Activated naive CD4-positive, alpha-beta T cell treated with anti-CD3 and anti-CD28 coated beads for 36 hours (primary cell): ENCODE measurements at places on chromosomes 6 and 20.
A peak's percentile ranks its signal among the peaks of the same experiment; 100 is the strongest.

DNA sequence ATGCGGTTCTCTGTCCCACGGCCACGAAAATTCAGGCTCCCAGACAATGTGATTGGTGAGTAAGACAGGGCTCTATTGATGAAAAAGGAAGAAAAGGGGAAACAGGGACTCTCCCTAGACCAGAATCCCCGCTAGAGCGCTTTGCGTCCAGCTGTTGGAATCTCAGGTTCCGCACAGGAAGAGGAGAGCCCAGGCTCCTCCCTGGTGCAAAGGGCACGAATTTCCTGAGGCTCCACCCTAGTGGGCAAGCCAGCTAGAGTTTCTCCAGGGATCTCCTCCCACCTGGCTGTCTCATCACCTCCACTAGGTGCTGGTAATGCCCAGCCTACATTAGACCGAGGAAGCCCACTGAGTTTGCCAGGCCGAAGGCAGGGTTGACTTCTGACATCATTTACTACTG, 135.9 kb upstream of the SOX4 start:
- DNase-seq = no peak

GRCh38 chr6:154763650-154764049, 30.4 kb downstream of the SCAF8 start:
- DNase-seq = no peak

- no peak for DNase-seq
Measured at GRCh38 chr20:10863337-10864060, 189.7 kb upstream of the JAG1 start.

GRCh38 chr6:45608252-45608913, 230.6 kb upstream of the SUPT3H start:
- DNase-seq = no peak

GRCh38 chr6:42509765-42510164, 54.1 kb upstream of the UBR2 start:
- DNase-seq = peak; percentile 26

- no peak for DNase-seq
Measured at GRCh38 chr6:106300944-106301343, 24.6 kb downstream of the ATG5 start.

GRCh38 chr20:62246872-62247652, 8.7 kb downstream of the OSBPL2 start:
- DNase-seq = no peak

DNA sequence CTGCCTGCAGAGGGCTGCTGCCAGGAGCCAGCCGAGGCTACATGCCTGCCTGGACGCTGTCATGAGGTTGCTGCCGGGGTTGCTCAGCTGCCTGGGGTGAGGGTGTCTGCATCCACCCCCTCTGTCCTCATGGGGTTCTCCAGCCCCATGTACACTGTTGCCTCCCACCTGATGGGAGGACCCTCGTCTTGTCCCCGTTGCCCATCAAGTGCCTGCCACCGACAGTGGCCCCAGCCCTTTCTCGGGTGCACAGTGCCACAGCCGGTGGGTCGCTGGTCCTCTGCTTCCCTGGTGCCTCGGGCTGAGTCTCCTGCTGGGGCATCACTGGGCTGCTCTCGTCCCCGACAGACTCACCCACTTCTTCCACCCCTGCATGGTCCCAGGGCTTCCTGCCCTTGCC, 313.7 kb downstream of the CDH4 start:
- no peak for DNase-seq

- no peak for DNase-seq
Measured at GRCh38 chr6:161001421-161001820, 9.9 kb downstream of the MAP3K4 start.

DNA sequence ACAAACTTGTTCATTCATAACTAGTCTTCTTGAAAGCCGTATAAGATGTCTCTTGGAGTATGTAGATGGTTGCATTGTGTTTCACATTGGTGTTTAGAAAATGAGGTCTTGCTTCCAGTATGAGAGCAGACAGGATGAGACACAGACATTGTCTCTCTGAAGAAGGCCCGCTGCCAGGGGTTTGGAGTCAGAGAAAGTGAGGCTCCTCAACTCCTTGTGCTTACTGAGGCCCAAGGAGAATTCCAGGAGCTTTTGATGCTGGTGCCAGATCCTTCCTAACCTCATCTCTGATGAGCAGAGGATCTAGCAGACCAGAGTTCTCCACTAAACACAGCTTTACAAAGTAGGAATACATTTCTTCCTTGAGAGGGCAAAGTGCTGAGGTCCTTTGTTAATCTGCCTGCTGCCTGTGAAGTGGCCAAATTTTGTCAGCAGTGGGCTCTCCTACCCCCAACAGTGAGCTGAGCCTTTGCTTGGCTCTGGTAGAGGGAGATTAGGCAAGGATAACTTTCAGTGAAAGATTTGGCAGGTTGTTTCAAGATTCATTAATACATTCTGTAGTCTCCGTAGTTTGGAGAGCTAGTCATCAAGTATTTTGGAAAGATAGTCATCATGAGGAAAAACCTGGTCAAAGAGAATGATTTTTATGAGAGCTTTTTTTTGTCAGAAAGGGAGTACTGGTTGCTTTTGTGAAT, 9.7 kb downstream of the MAPRE1 start:
- DNase-seq = no peak

GRCh38 chr20:37376324-37376723, 30.4 kb downstream of the SRC start:
- DNase-seq = no peak

DNA sequence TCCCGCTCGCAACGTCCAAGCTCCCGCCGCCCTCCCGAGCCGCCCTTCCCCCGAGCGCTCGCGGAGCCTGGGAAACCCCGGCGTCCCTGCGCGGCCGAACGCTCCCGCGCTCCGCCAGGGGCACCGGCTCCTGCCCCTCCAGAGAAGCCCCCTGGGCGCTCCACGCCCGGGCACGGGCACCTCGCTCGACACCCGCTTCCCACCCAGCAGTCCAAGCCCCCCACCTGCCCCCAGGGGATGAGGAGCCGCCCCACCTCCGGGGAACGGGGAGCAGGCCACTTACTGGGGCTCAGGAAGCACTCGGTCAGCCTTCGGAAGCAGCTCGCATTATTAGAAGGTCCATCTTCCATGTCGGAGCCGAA, 1.4 kb downstream of the PDE10A start:
- DNase-seq = no peak

GRCh38 chr20:44356353-44356723, 839 bp downstream of the HNF4A start:
- DNase-seq = no peak

- DNase-seq = no peak
Measured at GRCh38 chr6:16049168-16049567, 79.7 kb upstream of the MYLIP start.

DNA sequence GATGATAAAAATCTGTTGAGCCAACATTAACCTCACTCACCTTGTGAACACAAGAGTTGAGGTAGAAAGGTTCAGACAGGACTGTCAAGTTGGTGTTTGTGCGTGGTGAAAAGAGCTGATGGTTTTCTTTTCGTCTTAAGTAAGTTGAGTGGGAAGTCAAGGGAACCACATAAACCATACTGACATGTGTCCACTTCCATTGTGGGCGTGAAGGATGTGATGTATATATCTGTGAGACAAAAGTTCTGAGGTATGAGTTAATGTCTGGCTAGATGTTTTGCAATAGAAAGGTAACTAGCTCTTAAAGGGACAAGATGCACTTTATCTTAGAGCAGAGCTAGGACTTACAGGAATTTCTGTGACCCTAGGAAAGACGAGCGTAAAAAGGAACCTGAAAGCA, 1272.1 kb upstream of the ADGRB3 start:
- no peak for DNase-seq

DNA sequence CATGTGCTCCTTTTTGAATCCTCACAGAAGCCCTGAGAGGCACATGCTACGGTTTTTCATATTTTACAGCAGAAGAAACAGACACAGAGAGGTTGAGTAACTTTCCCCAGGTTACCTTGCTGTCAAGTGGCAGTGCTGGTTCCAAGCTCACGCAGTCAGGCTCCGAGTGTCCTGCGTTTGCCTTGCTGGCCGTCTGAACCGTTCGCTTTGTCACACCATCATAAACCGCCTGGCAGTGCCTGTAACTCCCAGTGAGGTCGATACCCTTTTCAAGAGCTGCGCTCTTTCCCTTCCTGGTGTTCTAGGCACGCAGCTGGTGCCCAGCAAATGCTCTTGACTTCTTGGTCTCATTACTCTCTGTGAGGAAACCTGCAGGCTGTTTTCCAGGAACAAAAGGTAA, 31.3 kb upstream of the KCNG1 start:
- DNase-seq = no peak

DNA sequence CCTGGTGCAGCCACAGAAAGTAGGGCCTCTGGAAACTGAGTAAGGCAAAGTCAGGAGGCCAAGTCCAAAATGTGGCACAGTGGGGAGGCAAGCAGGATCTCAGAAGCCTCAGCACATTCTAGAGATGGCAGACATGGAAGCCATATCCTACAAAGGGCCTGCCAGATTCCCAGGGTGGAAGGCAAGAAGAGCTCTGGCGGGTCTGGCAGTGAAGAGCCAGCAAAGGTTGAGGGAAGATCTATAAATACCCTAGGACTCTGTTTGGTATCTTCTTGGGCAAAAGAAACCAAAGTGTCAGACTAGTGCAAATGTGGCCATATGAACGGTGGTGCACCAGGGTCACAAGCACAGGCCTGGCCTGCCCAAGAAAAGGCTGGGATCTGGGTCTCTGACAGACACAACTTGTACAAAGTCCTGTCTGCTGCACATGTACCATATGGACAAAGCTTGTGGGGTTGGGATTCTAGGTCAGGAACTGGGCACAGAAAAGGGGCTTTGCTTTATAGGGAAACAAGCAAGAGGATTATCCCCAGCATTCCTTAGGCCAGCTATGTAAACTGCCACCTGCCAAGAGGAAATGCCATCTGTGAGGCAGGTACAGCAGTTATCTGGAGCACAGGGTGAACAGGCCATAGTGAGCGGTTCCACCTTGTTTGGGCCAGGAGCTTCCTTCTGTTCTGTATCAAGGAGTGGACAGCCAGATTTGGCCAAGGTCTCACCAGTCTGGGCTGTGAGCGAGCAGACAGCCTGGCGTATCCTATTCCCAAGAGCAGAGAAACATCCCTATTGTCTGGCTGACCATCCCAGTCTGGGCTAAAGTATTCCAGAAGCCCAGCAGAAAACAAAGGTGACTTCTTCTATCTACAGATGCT, 36.3 kb upstream of the SLC4A11 start:
- DNase-seq = no peak

- DNase-seq = no peak
Measured at GRCh38 chr6:6783721-6784120, 195.2 kb downstream of the LY86 start.

GRCh38 chr6:159047891-159048685, 3.3 kb upstream of the TAGAP start:
- no peak for DNase-seq

DNA sequence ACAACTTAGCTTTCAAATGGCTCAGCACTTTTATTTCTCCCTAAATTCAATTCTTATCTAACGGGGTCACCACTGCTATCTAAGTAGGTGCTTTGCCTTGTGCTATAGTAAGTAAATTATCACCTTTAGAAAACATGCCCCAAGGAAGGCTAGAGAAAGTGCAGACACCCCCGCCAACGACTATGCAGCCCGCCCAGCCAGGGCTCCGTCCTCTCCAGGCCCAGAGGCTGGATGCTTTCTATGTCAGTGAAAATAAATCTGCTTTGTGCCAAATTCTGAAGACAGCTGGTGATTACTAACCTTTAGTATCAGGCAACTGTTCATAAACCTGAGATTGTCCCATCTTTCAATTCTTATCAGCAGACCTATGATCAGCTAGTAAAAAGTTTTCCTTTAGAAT, 14.3 kb downstream of the KIAA0319 start:
- DNase-seq = no peak

DNA sequence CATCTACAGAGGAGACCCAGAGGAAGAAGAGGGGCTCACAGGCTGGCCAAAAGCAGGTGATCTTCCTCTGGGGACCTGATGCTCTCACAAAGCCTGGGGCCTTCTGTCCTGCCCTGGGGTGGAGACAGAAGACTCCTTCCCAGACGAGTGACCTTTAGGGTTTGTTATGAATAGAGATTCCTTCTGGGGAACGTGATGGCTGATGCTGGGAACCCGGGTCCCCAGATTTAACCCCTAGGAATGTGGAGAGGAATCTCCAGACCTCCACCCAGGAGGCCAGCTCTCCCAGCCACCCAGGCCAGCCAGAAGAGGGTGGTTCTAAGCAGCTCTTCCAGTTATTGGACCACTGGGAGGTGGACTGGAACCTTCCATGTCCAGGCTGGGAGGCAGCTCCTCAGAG, 16.8 kb upstream of the CCN5 start:
- DNase-seq = no peak

DNA sequence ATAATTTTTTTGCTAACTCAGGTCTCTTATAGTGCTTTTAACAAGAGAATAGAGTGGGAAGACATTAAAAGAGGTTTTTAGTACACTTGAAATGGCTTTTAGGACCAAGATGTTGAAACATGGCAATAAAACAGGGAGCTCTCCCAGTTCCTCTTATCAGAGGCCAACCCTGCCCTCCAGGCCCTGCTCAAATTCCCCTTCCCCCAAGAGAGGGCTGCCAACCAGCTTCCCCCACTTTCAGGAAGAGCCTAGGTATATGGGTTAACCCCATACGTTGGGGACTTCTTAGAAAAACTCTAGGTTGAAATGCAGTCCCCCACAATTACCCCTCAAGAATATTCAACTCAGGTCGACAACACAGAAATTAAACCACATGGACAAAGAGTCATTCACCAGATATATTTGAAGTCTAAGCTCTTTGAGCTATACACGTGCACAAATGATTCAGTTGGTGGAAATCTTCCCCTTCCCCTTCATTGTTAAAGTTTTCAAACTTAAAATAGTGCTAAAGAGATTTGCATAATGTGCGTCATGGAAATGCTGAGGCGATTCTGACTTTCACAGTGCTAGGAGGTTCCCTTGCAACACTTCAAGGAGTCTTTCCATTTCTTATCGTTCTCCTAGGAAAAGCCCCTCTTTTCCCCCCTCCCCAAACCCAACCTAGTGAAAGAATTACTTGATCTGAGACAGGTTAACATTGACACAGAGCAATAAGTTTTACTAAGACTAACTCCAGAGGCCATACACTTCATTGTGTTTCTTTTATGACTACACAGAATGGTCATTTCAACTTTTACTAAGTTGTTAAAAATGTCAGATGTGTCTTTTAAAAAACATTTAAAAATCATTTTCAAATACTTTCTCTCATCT, 49.8 kb upstream of the ENPP5 start:
- DNase-seq = peak; percentile 73

DNA sequence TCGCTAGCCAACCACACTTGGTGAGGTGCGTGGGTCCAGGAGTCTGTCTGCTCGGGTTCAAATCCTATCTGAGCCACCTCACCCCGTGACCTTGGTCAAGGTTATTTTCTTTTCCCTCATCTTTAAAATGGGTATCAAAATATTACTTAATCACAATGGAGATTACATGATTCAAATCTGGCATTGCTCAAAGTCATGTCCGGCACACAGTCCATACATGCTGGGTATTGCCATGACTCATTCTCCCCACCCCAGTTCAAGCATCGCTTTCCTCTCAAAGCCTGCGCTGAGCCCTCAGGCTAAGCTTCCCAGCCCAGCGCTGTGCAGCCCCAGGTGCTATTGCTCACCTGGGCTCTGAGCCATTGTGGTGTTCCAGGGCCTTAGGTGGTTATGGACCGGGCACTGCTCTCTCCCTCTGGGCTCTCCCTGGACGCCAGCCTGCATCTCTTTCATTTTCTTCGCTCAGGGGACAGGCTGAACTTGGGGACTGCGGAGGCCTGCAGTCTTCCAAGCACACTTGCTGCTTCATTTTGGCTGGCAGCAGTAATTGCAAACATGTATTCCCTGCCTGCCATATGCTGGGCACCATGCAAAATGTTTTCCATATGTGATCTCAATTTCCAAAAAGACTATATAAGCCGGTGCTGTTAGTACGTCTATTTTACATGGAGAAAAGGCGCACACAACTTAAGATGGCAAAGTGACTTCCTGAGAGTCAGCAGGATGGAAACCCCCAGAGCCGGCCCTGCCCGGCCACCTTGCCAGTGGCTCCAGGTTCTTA, 27.3 kb downstream of the WRNIP1 start:
- no peak for DNase-seq
